ENCODE measurements at places on chromosomes 2 and 18.

GRCh38 chr2:858646-859045 lies 92.0 kb upstream of the SNTG2 start:
- DNase-seq = no peak

DNA sequence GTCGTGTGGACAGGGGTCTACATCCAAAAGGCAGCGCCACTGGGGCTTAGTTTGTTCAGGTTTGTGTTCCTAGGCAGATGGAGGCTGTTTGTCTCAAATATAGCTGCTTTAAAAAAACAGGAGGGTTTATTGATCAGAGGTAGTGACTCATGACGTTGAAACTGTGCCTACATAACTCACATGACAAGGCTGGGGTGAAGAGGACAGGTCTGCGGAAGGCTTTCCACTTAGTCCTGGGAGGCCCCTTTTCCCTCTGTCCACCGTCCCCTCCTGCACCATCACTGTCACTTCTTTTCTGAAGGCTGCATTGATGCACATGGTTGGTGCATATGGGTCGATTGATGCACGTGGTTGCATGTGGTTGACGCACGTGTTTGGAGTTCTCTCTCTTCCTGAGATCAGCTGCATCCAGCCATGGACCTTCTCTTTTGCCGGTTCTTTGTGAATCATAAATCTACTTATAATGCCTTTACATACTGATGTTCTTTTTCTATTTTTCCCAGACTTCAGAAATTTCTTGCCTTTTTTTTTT lies 10.9 kb downstream of the SH3RF3 start:
- DNase-seq = no peak

- no peak for DNase-seq
Observed at GRCh38 chr2:190748966-190749365, 100.1 kb downstream of the NAB1 start.

DNA sequence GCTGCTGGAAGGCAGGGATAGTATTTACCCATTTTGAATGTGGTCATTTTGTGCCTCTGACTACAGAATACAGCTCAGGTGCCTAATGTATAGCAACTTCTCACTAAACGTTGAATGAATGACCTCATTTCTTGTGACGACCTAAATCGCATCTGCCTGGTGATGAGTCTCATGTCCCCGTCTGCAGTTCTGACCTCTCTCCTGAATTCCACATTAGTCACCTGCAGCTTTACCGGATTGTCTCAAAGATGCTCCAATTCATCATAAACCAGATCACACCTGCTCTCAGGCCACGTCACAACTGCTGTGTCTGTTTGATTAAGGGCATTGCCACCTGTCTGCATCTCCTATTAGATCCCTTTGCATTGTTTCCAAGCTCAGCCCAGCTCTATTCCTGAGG lies 133.6 kb upstream of the MYT1L start:
- DNase-seq = no peak

DNA sequence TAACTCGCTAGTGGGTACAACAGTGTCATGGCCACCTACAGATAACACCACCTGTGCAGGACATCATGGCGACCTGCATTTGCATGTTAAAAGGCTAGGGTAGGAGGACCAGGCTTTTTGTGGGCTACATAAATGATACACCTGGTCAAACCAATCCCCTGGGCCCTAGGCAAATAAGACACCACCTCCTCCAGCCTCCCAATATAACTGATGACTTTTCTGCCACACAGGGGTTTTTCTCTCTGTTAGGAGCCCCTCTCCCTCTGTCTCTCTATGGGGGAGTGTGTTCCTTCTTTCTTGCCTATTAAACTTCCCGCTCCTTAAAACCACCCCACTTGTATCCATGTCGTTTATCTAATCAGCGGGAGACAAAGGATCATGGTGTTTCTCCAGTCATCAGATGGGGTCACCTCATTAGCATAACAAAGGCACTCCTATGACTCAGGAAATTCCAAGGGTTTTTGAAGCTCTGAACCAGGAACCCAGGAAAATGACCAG lies 10.8 kb upstream of the BUB1 start:
- no peak for DNase-seq

- DNase-seq = no peak
Observed at GRCh38 chr2:24365051-24365450, 4.7 kb upstream of the ITSN2 start.
